ENCODE measurements at places on chromosomes 12 and 14.
A peak's percentile ranks its signal among the peaks of the same experiment; 100 is the strongest.

GRCh38 chr14:21964180-21964579, 290.6 kb upstream of the OR4E1 start:
- no peak for DNase-seq

GRCh38 chr12:115223322-115223721, 539.3 kb upstream of the TBX3 start:
- DNase-seq = peak; percentile 20

DNA sequence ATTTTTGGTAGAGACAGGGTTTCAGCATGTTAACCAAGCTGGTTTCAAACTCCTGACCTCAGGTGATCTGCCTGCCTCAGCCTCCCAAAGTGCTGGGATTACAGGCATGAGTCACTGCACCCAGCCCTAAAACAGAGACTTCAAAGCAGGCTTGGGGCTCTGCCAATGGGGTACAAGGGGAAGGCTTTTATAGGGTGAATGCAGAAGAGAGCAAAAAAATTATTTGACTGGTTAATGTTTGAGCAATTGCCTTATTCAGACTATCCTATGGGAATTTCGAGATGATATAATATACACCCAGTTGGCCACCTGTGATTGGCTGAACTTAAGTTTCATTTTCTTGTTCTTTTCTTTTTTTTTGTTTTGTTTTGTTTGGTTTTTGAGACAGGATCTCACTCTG, 31.5 kb upstream of the ACTN1 start:
- DNase-seq = no peak

DNA sequence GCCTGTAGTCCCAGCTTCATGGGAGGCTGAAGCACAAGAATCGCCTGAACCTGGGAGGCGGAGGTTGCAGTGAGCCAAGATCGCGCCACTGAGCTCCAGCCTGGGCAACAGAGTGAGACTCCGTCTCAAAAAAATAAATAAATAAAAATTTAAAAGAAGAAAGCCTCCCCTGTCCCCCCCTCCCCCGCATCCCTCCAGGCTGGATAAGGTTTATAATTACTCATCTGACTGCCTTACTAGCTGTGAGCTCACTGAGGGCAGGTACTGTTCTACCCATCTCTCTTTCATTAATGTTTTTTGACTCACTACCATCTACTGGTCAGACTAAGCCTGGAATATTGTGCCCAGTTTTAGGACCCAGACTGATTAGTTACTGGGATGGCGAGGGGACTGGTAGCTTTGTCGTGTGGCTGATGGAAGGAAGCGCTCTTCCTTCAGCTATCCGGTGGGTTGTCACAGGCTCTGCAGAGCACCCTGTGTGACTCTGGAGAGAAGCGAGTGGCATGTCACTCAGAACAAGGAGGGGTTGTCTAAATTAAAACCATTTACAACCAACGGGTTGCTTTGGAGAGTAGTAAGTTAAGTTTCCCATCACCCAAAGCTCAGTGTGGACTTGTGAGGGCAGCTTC, 16.9 kb downstream of the EVL start:
- no peak for DNase-seq

DNA sequence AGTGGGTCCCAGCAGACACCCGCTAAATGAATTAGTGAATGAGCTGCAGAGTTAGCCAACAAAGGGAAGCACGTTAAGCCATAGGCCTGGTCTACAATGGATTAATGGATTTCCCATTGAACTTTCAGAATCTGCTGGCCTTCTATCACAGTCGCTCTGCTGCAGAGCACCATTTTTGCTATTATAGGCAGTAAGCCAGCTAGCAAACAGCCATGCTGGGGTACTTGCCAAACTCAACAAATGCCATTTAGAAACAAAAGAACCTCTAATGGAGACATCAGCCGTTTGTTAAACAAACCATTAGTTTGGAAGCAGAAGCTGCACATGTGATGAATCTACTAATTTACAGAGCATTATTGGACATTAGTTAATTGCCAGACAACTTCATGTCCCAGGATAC, 181.1 kb upstream of the STXBP6 start:
- no peak for DNase-seq

- DNase-seq = no peak
These were observed 59.4 kb downstream of the MYRFL start for GRCh38 chr12:69884386-69884785.

- no peak for DNase-seq
These were observed 886.2 kb upstream of the MGAT4C start for GRCh38 chr12:87142342-87142741.

GRCh38 chr14:102924632-102925588, 2.4 kb downstream of the AMN start:
- DNase-seq = no peak

GRCh38 chr14:50099335-50099734, 17.0 kb downstream of the VCPKMT start:
- DNase-seq = no peak

GRCh38 chr14:68979722-68980451, 785 bp upstream of the ACTN1 start:
- DNase-seq = no peak

DNA sequence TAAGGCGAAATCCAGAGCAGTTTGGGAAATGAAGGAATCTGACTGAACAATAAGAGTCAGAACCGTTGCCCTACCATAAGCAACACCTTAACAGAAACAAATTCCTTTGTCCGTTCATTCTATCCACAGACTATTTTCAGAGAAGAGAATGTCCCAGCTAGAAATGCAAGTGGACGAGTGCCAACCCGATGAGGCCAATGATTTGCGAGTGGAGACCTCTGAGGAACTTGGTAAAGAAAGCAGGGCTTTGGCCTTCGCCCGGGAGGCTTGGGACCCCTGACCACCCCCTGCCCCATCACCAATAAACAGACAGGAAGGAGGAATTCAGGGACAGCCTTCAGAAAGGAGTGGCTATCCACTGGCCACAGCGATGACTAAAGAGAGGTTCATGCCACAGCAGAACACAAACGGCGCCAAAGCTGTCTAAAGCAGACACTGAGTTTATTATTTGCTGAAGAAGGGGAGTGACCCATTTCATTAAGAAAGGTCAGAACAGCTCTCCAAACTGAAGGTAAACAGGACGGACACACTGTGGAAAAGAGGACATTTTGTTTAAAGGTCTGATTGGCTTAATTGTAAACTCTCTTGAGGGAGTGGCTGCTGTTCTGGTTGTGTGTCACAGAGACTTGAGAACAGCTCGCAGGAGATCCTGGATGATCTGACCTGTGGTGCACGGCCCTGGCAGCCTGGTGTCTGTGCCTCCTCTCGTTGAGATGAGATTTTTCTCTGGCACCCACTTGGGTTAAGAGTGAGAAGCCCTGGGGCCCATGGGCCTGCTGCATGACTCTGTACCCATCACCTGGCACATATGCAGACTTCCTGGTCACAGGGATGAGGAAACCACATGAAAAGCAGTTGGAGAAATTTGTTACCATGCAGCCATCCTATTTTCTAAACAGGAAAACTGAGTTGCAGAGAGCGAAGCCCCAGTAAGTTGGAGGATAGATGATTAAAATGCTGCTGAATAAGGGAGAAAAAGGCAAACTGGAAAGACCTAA, 142.0 kb upstream of the PZP start:
- no peak for DNase-seq

DNA sequence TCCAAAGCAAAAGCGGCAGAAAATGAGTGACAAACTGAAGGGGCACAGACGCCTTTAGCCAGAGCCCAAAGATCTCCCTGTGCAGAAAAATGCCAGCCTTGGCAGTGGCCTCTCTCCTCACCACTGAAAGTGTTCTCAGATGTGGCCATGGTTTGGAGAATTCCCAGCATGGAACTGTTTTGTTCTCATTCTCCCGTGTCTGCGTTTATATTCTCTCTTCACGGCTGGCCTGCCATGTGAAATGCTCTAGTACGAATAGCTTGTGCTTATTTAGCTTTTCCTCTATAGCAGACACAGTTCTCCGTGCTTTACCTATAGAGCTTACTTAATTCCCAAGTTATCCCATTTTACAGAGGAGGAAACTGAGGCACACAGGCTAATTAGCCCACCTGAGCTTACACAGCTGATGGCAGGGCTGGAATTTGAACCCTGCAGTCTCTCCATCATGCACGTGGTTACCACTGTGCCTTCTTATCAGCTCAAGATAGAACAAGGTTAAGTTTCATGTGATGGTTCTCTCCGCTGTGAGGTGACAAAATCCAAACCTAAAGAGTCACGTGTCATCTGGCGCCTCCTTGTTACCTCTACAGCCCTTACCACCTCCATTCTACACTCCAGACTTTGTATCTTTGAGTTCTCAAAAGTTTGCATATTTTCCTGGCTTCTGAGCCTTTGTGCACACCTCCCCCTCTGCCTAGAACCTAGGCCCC, 141.6 kb downstream of the GCH1 start:
- no peak for DNase-seq

DNA sequence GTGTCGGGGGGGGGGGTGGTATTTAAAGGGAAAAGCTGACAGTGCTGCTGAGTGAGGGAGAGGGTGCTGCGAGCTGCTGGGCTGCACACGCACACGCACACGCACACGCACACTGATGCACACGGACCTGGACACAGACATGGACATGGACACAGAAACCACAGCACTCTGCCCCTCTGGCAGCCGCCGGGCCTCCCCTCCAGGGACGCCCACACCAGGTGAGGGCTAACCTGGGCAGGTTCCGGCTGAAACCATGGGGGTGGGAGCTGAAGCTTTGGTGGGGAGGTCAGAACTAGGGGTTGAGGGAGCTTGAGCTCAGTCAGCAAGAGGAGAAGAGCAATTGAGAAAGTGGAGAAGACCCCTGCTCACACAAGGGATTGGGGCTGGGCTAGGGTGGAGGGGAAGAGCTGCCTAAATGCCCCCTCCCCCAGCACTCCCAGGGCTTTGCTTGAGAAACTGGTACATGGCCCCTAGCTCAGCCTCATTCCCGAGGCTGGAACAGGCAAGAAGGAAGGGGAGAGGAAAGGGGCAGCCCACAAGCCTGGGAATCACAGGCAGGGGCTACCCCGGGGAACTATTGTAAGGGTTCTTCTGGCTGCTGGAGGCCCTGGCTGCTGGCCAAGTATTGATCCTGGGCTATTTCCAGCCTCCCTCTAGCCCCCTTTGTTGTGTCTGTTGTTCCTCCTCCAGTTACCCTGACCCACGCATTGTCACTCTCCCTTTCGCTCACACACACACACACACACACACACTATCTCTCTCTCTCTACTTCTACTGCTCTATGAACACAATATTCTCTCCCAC, at the start of gene REM2:
Gene REM2, plus strand, starts transcription at position 50 of the 804 bp plus-strand sequence. Its CDS starts 66 bp downstream, at position 116.
- DNase-seq = no peak

DNA sequence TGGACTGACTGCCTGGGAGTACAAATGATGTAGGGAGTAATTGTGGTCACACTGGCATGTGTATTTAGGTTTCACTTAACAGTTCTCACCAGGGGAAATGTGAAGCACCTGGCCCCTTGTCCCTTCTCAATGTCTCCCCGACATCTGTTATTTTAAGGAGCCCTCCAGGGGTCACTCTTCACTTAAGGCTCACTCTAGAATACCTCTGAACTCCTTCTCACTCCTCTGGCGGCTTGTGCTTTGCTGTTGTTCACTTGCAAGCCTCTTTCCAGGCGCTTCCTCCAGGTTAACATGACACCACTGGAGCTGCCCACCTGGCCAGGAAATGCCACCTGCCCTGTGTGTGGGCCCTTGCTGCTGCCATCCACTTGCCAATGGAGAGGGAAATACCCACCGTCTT, 56.5 kb upstream of the GZMB start:
- no peak for DNase-seq

DNA sequence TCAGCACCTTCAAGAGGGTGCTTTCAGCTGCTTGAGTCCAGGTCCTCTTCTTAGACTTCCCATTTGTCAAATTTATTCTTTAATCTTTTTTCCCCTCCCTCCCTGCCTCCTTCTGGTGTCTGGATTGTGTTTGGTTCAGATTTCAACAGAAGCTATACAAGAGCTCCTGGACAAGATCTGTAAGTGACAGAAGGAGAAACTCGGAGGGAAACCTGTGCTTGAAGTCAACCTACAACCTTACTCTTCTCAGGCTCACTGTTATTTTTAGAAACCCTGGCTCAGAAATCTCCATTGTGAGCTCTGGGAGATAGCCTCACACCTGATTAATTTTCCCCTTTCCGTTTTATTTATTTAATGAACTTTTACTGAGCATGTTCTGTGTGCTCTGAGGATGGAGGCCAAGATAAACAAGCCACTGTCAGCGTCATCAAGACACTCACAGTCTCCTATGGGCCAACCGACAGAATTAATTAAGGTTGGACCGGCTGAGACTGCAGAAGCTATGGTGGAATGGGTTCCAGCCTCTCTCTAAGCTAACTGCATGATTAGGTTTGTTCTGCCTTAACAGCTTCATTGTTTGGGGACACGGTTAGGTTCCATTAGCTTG, 13.5 kb downstream of the PDE1B start:
- no peak for DNase-seq

DNA sequence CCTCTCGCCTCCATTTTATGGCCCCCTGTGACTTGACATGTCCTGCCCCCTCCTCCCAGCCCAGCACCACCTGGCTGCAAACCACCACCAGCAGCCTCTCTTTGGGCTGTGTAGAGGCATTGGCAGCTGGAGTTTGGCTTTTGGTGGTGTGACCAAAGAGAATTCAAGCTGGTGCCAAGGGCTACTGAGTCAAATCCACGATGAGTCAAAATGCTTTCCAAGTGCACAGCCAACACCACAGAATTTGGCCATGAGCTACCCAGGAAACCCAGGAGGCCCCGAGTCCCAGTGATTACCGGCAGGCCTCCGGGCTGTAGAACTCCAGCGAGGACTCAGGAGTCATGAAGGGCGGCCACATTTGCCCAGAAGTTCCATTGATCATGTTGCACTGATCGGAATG, 53.8 kb downstream of the SCARB1 start:
- no peak for DNase-seq

DNA sequence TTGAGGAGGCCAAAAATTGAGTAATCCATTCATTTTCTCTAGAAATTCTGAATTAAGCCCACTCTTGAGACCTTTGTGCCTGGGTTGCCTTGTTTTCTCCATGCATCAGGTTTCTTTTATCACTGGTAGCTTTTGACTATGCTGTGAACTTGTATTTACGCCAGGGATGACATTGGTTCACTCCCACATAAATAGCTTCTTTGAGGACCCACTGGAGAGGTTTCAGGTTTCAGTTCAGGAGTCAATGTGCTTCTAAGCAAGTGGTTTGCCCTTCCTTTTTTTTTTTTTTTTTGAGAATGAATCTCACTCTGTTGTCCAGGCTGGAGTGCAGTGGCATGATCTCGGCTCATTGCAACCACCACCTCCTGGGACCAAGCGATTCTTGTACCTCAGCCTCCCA, 10.2 kb upstream of the SLC17A8 start:
- no peak for DNase-seq

DNA sequence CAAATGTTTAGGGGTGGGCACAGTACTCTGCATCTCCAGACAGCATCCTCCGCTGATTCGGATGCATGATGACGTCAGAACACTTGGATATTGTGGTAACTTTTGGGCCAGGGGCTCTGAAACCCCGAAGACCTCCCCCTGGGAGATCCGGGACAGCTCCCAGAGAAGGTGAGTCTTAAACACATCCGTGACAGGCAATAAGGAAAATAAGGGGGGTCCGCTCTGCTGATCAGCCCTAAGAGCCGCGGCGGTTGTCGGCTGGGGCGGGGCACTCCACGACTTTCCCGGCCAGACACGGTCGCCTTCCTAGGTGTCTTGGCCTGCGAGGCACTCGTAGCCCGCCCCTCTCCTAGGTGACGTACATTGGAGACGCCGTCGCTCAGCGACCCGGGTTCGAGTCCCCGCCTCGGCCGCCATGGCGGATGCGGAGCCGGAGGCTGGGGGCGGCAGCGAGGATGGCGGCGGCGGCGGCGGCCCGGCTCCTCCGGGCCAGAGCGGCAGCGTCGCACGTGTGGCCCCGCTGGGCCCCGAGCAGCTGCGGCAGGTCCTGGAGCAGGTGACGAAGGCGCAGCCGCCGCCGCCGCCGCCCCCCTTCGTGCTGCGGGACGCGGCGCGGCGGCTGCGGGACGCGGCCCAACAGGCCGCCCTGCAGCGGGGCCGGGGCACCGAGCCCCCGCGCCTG, at the start of gene ZNF839:
Gene ZNF839, plus strand, starts transcription at position 396 of the 682 bp plus-strand sequence. Its CDS starts 20 bp downstream, at position 416.
- no peak for DNase-seq

All from Panc1 (cell line).